ENCODE measurements at places on chromosomes 16 and 17.

GRCh38 chr17:80109713-80110446 lies 8.5 kb downstream of the GAA start:
- DNase-seq = no peak

DNA sequence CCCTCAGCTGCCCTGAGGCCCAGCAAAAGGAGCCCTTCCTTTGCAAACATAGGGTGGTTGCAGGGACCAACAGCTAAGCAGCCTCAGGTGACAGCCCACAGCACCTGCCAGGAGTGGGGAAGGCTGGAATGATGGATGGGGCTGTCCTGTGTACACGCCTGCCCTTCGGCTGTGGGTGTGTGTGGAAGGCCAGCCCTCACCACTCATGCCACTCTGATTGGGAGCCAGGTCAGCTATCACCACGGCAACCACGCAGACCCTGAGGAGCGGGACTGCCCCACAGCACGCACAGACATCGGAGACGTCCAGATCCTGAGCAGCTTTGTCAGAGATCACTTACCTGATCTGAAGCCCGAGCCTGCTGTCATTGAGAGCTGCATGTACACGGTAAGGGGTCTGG lies 11.9 kb downstream of the PIPOX start:
- no peak for DNase-seq

DNA sequence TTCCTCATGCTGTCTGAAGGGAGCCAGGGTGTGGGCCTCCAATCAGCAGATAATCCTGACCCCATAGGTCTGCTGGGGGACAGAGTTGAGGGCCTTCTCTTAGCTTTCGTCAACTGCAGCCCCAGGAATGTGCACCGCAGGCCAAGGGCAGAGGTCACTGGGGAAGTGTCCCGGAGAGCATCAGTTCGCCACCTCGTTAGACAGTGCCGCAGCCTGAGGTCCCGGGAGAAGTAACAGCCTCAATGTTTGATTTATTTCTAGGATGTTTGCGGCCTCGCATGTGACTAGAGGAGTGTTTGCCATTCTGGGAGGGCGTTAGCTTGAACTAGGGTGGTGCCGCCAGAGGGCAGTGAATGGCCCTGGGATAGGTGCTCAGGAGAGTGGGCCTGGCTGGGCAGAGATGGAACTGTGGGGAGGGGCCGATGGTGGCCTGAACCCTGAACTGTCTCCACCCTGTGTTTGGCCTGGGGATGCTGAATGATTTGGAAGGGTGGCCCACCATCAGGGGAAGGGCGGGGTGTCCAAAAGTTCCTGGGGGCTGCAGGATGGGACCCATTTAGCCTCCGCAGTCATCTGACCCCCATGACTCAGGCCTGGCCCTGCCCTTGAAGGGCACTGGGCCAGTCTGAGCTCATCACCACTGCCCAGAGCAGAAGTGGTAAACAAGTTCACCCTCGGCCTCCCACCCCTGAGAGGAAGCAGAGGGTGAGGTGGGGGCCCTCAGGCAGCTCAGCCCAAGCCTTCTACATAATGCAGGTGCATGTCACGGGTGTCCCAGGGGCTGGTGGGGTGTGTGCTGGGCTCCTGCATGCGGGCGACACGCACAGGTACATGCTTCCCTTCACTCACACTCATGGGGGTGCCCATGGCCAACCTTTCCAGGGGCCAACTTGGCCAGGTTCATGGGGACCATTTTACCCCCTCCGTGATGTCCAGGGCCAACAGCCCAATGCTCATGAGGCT lies 12.4 kb upstream of the TAC4 start:
- no peak for DNase-seq

- no peak for DNase-seq
These were observed 78.9 kb downstream of the ABCC6 start for GRCh38 chr16:16144416-16144815.

DNA sequence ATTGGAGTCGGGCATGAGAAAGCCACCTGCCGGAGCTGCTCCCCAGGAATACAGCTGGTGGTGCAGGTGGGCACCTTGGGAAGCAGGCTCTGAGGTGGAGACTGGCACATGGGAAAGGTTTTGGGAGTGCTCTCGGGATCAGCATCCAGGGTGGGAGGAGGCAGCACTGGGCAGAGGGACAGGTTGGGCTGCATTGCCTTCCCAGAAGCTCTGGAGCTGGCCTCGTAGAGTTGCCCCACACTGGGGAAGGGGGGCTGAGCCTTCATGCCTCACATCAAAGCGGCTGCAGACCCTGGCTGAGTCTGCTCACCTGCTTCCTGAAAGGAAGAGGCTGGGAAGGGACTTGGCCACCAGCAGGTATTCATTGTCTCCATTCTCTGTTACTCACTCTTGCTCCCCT lies 13.5 kb upstream of the GPRC5B start:
- no peak for DNase-seq

DNA sequence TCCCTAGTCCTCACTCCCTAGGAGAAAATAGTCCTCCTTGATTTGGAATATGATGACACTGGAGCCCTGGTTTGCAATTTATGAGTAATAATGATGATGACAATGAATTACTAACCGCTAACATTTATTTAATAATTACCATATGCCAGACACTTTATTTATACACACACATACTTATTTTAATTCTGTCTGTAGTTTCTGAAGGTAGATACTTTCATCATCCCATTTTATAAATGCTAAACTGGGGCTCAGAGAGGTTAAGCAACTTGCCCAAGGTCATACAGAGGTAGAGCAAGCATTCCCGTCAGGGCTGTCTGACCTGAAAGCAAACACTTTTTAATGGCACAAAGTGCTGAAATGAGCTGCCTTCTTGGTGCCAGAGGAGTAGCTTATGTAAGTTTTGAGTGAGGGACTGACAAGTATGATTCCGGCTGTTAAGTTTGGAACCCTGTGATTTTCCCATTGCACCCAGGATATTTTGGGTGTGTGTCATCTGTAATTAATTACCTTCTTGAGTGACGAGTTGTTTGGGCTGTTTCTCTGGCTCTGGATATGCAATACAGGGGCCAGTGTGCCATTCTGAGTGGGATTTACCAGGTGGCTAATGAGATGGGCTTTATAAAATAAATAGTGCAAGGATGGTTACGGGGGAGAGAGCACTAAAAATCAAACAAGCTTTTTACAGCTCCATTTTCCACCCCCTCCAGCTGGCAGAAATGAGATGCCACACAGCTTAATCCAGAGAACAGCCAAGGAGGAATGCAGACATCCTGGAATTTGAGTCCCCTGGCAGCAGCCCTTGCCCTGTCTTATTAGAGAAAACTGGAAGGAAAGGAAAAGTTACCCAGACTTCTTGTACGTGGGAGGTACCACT lies 211.8 kb downstream of the SNX29 start:
- DNase-seq = no peak

- no peak for DNase-seq
These were observed 737.5 kb downstream of the KCNJ2 start for GRCh38 chr17:70906808-70907207.

- no peak for DNase-seq
These were observed 32.1 kb upstream of the FBXW10B start for GRCh38 chr17:15651583-15652110.

- DNase-seq = no peak
These were observed 40.0 kb downstream of the PGS1 start for GRCh38 chr17:78418326-78419026.

- DNase-seq = no peak
These were observed 10.8 kb downstream of the IGFBP4 start for GRCh38 chr17:40453881-40454612.

DNA sequence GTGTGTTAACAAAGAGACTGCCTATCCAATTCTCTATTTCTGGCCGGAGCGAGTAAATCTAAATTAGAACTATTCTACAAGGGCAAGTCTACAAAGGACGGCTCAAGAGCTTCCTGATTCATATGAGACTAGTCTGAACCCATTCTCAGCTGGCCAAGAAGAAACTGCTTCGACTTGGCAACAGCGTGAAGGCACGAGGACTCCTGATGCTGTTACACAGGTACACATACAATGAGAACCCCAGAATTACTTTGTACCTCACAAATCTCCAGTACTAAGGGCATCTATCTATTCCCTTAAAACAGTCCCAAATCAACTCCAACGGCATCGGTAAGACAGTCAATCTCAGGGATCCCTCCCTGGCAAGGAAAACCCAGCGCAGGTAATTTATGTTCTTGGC lies 1.5 kb downstream of the CRK start:
- DNase-seq = no peak

DNA sequence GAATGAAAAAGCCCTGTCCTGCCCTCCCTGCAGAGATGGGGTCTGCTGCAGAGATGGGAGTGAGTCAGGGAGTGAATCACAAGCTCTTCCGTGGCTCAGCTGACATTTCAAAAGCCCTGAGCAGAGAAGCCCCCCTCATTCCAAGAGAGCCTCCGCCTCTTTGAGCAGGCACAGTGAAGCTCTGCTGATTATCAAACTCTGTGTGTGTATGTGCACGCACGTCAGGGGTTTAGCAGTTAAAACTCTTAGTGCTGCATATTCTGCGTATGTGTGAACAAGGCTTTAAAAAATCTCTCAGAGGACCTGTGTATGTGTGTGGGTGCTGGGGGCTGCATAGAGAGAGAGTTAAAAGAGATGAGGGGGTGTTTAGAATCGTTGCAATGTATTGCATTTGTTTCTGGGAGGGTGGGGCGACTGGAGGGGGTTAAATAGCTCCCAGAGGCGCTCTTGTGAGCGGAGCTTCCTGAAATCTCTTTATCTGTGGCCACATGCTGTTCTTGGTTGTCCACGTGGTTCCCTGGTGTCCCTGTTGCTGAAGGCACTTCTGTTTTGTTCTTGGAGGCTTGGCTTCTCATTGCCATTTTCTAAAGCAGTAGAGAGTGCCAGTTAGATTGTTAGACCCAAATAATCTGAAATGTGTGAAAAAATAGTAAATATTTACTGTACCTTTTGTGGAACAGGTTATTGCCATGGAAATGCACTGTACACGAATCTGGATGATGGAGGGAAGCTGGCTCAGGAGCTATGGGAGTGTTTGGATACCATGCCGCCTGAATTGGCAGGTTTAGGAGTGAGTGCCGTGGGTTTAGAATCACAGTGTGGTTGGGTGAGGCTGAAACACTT lies 116.6 kb downstream of the PRKCB start:
- DNase-seq = peak; percentile 38

GRCh38 chr17:30263552-30264333 lies 28.0 kb downstream of the BLMH start:
- DNase-seq = no peak

- DNase-seq = no peak
These were observed 11.6 kb downstream of the MYO1C start for GRCh38 chr17:1480747-1481465.
